Dermis microvascular lymphatic vessel endothelial cell (primary cell): ENCODE measurements at places on chromosomes 3 and 15.
A peak's percentile ranks its signal among the peaks of the same experiment; 100 is the strongest.

DNA sequence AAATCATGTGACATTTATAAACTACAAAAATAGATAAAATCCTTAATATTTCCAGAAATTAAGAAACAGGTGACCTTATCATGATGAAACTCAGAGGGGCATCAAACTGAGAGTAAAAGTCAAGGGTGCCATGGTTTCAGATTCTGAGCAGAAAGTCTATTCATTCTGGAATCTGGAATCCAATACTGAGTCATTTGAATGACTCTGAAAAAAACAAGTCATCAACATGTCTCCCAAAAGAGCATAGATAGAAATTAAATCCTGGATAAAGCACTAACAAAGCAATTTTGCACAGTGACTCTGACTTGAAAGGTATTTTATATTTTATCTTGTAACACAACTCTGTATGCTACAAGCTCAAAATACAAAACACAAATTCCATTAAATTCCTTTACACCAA, 23.4 kb downstream of the STAC start:
- DNase-seq: no peak

DNA sequence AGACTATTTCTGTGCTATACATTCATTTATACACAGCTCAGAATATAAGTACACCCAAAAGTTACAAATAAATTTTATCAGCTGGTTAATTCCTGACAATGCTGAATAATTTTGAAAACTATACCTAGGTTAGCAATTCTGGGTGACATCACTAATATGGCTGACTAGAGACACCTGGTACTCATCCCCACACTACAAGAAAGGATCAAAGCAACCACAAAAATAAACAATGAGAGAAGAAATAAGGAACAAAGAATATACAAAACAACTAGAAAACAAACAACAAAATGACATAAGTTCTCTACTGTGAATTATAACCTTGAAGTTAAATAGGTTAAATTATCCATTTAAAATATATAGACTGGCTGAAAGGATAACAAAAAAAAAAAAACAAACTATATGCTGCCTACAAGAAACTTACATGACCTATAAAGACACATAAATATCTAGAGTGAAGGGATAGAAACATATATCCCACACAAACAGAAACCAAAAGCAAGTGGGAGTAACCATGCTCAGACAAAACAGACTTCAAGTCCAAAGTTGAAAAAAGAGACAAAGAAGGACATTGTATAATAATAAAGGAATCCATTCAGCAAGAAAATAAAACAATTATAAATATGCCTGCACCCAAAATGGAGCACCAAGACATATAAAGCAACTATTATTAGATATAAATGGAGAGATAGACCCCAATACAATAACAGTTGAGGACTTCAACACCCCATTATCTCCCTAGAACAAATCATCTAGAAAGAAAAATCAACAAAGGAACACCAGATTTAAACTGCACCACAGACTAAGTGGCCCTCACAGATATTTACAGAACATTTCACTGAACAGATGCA, 57.8 kb downstream of the IMPG2 start:
- DNase-seq: no peak

- no peak for DNase-seq
These were observed 500.7 kb upstream of the ATP11B start for GRCh38 chr3:182292591-182292990.

- DNase-seq: no peak
These were observed 44.5 kb downstream of the PCSK6 start for GRCh38 chr15:101444807-101445508.

DNA sequence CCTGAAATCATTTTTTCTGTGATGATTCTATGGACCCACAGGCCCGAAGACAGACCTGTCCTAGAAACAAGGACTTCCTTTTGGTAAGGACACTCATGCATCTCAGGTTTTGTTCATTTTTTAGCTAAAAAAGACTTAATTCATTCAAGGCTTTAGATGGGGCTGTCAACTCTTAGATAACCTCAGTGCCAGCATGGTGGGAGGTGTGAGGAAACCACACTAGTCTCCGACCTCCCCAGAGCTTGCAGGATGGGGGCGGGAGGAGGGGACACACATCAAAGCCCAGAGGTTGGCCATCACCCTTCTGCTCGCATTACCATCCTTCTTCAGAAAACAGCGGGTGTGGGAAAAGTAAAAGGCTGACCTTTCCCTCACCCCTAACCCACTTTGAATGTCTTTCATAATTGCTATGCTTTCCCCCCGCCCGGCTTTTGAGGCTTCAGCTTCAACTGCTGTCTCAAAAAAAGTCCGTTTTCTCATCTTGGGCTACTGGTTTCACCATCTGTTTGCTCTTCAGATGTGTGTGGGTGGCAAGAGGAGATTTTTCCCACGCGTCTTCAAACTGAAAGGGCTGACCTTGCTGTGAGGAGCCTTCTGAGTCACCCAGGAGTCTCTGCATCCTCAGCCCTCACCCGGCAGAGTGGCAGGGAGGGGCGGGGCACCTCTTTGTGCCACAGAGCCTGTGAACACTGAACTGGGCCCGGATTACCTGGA, 27.6 kb upstream of the CXCR6 start:
- DNase-seq: no peak

DNA sequence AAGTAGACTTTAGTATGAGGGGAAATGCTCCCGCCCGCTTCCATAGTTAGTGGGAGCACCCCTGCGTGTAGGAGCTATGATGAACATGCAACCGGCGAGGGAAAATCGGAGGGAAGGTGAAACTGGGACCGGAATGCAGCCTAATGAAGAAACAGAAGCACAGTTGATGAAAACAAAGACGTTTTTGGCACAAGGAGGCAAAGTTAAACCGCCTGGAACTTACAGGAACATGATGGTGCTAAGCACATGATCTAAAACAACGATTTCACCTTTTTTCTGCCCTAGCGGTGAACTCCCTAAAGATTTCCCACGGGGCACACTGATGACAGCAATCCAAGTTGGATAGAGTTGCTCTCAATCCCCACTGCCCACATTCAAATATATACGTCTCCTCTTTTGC, 49.4 kb upstream of the SPATA12 start:
- no peak for DNase-seq

DNA sequence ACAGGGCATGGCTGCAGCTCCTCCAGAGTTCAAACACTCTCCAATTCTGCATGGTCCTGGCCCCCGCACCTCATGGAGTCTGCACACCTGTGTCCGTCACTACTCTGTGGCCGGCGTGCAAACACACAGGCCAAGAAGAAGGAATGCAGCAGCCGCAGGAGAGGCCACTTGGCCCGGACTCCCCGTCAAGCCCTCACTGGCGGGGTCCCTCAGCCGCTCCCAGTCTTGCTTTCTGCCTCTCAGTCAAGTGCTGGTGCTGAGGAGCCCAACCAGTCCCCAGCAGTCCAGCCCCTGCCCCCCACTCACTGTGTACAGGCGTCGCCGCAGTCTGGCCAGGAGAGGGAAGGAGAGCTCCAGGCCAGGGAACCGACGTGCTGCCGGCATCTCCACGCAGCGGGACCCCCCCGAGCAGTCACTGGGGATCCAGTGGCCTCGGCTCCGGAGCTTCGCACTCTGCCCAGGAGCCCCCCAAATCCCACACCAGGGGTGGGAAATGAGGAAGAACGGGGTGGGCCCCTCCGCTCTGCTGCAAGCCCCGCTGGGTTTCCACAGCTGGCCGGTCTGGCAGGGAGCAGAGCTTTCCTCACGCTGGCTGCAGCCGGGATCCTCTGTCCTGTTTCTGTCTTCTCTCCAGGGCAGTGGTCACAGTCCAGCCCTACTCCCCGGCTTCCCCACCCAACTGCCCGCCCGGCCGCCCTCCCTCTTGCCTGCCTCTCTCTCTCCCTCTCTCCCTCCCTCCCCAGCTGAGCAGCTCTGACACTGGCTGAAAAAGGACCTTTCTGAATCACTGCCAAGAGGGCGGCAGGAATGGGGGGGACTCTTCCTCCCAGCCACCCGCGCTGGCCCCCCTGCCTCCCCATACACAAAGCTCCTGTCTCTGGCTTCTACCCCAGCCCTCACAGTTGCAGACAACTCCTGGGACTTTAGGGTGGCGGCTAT, 16.0 kb downstream of the TNK2 start:
- DNase-seq: peak; percentile 69

DNA sequence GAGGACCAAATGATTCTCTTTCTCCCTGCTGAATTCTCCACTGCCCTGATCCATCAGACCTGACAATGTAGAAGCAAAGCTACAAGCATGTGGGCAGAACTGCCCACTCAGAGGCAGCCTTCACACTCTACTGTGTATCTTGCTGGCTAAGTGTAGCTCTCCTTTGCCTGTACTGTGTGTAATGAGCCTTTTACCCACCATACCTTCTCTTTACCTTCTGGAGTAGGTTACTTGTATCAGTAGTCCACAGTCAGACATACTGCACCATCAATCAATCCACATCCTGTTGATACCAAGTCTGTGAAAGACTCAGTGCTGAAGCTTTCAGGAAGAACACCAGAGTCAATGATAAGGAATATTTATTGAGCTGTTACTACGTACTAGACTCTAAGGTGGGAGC, 440.7 kb upstream of the ARHGEF26 start:
- DNase-seq: no peak

DNA sequence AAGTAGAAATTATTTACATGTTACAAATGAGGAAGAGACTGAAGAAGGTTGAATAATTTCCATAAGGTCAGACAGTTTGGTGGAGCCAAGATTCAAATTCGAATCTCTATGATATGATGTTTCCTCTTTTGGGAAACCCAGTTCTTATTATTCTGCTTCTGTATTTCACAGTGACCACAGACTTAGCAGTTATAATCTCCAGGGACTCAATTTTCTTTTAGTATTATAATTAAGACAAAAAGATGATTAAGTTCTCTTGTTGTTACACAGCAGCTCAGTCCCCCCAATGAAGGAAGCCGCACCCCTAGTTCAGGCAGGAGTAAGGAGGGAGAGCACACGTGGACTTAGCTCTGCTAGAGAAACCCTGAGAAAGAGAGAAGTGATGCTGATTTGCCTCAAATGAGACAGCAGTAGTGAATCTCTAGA, 130.6 kb downstream of the CCNL1 start:
- DNase-seq: no peak

DNA sequence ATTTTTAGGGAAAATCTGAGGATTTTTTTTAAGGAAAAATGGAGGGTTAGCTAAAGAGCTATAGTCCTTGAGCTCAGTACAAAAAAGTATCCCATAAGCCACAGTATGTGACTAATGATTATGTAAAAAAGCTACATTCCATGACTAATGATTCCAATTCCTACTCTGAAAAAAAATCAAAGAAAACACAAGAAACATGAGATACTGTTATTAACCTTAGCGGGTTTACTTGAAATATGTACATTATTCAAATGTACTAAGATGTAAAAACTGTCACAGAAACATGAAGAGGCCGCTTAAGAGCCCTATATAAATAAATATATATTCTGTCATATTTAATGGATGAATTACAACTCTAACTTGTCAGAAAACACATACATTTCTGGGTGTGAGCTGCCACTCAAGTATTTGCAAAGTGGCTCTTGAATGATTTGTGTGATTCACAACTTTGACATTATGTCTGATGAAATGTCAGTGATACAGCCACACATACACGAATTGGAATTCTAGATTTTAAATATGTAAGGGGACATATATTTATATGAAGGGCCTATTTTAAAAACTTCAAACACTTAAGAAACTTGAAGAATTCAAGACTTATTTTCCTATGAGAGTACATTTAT, 518.7 kb upstream of the SUCLG2 start:
- DNase-seq: no peak

DNA sequence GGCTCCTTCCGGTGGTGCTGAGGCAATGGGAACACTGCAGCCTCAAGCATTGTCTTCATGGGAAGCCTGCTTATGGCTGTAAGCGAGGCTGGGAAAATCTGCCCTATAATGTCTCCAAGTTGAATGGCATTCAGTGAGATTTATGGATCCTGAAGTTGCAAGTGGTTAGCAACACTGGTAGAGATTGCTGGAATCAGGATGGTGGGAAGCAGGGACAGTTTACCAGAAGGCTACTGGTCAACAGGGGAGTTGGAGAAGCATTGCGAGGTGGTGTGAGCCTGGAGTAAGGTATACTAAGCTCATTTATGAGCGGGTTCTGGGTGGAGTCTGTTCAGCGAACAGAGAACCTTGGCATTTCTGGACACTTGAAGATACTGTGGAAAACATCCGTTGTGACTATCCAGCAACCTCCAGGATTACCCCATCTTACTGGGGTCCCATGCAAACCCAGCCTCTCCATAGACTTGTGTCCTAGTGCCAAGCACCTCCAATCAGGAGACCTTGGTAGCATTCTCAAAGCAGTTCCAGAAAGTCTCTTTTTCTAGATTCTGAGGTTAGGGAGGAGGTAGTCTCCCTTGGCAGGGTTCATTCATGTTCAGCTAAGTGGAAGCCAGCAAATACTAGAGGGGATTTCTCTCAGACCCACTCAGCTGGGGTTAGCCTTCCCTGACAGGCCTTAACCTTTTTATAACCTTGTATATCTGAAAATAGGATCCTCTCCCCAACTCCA, 7.3 kb downstream of the RPSA start:
- DNase-seq: no peak

DNA sequence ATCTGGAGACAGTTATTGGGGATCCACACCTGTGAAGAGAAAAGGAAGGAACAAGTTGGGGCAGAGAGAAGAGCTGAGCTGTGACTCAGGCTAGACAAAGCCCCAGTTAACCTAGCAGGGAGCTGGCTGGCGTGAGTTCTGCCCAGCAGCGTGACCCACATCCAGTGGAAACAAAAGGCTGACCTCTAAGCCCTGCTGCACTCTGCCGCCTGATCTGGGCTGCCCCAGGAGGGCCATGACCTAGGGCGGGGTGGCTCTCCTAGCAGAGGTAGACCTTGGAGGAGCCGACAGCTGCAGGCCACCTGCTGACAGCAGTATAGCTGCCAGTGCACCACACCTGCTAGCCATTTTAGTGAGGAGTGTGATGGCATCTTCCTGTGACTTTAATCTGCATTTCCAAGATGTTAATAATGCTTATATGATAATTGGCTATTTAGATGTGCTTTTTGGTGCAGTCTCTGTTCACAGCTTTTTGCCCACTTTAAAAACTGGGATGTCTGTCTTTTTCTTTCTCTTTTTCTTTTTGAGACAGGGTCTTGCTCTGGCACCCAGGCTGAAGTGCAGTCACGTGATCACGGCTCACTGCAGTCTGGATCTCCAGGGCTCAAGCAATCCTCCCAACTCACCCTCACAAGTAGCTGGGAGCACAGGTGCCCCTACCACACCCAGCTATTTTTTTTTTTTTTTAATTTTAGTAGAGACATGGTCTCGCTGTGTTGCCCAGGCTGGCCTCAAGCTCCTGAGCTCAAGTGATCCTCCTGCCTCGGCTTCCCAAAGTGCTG, 78.1 kb downstream of the LSM3 start:
- DNase-seq: no peak

DNA sequence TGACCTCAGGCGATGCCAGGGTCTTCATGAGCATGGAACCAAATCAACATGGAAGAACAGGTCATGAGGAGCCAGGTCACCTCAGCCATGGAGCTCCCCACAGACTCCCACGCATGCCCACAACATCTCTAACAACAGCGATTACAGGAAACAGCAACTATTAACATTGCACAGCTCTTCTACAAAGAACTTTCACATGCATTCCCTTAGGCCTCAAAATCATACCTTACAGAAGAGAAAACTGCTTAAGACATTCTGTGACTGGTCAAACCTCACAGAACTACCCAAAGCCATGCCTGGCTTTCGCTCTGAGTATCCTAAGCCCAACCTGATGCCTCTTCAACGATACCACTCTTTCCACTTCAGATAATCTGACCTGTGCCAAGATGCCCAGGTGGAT, 117.8 kb downstream of the OXNAD1 start:
- no peak for DNase-seq
